Fibroblast of skin of left quadriceps (primary cell): ENCODE measurements at places on chromosomes 13 and 19.

DNA sequence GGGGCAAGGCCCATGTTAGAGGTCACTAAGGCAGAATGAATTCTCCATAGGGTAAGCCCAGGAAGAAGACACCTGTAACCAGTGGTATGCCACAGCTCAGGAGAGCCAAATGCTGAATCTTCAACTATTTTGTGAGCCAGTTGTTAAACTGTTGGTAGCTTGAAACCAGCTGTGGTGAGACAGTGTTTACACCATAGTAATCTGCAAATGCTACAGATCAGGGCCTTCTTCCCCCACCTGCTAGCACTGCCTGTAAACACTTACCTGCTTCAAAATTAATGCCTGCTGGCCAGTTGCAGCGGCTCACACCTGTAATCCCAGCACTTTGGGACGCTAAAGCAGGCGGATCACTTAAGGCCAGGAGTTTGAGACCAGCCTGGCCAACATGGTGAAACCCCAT lies 12.1 kb downstream of the FBXL12 start:
- DNase-seq: no peak

GRCh38 chr19:50512112-50512998 lies 1.4 kb downstream of the ASPDH start:
- DNase-seq: no peak

- no peak for DNase-seq
These were observed 161.8 kb downstream of the KCTD12 start for GRCh38 chr13:76724421-76724820.

GRCh38 chr13:48231080-48231479 lies 1.9 kb upstream of the ITM2B start:
- DNase-seq: no peak

DNA sequence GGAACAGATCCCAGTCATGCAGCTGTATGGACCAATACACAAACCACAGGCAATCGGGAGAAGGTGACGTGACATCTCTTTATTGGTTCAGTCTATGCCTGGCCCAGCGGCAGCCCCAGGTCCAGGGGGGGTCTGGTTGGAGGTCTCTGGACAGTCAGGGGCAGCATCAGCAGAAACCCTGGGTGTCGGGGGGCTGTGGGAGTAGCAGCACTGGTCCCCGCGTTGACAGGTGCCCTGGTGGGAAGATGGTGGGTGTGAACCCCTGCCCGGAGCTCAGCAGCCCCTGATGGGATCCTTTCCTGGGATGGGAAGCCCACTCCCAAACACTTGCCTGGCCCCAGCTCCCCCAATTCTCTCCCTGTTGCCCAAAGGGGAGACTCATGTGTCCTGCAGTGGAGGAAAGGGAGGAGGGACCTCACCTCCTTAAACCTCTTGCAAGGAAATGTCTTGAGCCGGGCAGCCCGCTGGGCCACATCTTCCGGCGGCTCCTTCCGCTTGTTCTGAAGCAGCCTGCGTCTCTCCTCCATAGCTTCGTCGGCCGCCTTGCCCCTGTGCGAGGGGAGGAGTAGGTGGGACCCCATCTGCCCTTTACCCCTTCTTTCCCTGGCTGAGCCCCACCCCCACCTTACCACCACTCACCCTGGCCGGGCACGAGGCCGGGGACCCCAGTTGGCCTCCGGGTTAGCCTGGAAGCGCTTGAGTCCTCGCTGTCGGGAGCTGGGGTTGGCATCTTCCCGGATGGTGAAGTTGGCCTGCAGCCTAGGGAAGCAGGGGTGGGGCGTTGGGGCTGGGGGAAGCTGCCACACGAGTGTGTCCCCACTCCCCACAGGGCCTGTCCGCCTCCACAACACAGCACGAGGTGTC lies 2.4 kb upstream of the LYL1 start:
- no peak for DNase-seq
